ENCODE measurements at places on chromosomes 2 and 18.

DNA sequence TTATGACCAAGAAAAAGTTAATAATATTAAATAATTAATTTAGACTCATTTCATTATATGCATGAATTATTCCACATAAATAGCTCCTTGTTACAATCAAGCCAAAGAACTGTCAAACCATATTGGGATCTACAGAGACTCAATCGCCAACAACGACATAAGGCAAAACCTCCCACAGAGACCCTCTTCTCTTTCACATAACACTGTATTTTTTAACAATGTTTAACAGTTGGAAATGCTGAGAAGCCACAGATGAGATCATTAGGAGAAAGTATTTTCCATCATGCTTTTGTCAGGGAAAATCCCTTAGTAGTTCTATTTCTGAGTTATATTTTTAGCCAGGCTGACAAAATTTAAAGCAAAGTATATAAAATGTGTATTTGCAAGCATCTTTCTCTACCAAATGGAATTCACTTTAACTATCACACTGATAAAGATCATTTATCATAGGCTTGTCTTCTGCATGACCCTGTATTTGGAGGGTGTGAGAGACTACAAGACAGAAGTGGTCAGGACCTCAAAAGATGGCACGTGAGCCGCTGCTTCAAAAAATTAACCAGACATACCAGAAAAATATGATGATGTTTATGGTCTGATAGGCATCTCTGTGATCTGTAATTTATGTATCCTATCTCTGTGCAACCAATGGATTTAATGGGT is 383.8 kb downstream of the NRXN1 start:
- no peak for DNase-seq

DNA sequence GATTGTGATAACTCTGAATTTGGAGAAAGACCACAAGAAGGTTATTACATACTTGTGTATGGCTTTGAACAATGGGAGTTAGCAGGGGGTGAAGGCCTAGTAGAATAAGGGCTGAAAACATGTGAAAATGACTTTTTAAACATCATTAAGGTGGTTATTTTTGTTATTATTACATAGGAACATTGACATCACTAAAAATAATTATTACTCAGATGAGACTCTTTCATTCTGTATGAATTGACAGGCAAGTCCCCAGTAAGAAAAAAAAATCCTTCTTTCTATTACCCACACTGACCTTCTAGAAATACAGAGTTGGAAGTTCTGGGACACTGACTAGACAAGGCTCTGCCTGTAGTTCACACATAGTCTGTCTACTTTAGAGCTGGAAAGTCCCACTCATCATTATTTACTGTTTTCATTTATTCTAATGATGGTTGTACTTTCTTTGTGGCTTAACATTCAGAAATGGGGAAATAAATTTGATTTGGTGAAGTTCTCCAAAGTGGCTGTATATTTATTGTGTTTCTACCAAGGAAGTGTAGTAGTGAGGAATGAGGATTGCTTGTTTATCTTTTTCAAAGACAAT is 219.6 kb upstream of the EPAS1 start:
- DNase-seq, result no peak

DNA sequence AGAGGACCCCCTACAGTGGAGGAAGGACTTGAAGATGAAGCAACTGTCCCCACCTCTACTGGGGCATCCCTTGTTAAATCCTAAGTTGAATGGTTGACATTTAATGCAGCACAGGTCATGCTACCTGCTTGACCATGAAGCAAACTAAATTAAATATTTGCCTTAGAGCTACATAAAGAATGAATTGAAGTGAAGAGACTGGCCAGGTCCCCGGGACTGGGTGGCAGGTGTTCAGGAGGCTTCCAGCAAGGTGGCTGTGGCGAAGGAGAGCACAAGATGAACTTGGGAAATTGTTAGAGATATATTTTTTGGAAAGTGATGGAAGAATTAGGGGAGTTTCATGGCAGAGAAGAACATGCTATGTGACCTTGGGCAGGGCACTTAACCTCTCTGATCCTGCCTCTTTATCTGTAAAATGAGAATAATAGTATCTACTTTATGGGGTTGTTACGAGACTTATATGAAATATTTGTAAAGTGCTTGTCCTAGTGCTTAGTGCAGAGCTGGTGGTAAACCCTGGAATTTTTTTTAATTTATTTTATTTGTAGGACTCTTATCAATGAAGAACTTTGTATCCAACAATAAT is 37.3 kb downstream of the EFR3B start:
- DNase-seq, result no peak

DNA sequence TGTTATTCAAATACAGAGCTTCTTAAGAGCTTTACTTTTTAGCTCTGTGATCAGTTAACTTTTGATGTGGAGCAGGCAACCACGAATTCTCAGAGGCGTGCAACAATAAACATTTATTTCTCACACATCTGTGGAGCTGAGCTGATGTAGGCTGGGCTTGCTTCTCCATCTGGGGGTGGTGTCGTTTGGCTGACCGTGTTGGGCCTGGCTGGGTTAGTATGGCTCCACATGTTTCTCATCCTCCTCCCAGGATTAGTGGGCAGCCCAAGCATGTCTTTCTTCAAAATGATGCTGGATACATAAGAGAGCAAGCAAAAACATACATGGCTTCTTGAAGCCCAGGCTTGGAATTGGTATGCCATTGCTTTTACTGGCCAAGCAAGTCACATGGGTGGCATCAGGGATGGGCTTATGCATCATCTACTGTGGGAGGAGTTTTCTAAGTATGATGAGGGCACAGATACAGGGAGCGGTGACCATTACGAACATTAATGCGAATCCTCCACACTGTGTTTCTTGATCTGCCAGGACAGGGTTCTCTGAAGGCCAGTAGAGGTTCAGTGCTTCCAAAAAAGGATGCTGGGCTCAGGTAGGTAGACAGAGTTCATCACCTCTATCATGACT is 157.0 kb upstream of the TNP1 start:
- DNase-seq, result no peak

GRCh38 chr2:201257956-201258665 is 2.2 kb upstream of the CASP8 start:
- no peak for DNase-seq

GRCh38 chr2:104944495-104944894 is 90.6 kb downstream of the POU3F3 start:
- peak; percentile 61 for DNase-seq

Measured in H1 (cell line).